H54 (cell line): ENCODE measurements at places on chromosomes 1 and 21.

DNA sequence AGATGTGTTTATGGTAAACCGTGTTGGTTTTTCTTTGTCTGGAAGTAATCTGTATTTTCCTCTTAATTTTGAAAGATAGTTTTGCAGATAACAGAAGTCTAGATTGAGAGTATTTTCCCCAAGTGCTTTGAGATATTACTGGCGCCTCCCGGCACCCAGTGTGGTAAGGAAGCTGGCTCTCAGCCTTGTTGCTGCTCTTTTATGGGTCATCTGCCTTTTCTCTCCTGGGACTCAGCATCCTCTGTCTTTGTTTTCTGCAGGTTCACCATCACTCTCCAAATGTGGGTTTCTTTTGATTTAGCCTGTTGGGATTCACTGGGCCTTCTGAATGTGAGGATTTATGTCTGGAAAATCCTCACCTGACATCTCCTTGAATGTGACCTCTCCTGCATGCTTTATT lies 37.4 kb downstream of the POFUT2 start:
- no peak for DNase-seq

DNA sequence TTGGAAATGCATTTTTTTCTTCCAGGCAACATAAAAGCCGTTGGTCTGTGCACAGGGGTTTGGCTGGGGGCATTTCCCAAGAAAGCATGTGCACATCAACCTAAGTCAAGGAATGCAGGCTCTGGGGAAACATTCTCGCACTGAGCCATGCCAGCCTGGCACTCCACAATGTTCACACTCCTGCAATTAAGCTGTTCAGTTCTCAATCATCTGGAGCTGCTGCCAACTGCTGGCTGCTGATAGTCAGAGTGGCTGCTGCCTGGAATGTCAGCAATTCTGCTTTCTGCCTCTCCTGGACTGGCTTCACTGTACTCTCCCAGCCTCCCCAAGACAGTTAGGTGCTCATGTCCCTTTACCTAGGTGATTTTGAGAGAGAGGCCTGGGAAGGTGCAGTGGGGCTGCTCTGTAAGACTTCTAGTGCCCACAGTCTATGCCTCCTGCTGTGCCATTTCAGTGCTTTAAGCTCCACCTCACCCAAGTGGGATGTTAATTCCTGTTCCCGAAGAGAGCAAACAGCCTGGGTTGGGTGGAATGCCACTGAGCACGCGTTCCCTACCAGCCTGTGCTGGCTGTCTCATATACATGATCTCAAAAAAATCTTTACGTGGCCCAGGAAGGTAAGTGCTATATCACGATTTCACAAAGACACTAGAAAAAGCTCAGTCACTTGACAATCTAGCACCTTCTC lies 131.7 kb downstream of the BRINP2 start:
- no peak for DNase-seq

DNA sequence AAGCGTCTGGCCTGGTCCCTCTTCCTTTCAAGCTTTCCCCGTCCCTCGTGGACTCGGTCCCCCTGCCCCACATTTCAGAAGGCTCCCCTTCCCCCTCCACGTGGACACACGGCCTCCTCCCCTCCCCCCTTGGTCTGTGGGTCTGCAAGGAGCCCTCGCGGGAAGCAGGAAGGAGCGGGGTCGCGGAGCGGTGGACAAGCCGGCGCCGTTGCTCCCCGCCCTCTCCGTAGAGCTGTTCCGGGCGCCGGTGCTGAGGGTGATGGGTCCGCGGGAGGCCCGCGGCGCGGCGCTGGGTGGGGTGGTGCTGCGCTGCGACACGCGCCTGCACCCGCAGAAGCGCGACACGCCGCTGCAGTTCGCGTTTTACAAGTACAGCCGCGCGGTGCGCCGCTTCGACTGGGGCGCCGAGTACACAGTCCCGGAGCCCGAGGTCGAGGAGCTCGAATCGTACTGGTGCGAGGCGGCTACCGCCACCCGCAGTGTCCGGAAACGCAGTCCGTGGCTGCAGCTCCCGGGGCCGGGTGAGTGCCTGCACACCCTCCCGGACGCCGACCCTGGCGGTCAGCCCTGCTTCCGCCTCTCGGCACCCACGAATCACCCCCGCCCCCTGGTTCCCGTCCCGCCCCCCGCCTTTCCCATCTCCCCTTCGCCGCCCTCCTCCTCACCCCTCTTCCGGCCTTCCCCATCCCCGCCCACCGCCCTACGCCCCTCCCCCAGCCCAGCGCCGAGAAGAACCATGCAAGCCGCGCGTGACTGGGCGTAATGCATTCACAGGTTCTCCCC lies 5.3 kb downstream of the FCRLB start:
- DNase-seq = peak; percentile 76

- DNase-seq = no peak
These were observed 3.8 kb downstream of the DNALI1 start for GRCh38 chr1:37560401-37561132.

GRCh38 chr1:238063454-238063853 lies 172.7 kb upstream of the ZP4 start:
- DNase-seq = peak; percentile 13

DNA sequence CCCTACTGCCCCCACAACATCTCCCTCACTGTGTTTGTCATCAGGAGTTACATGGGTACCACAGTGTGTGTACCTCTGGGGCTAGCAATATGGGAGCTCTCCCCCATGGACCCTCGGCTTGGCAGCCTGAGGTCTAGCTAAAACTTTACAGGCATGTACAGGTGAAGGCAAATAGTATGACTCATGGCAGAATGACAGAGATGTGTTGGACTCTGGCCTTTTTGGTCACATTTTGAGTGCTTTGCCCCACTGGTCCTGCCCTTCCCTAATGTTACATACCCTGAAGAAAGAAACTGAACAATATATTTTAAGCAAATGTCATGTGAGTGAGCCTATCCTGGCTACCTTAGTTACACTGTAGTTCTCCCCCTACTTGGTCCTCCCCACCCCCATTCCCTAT lies 124.0 kb downstream of the NGF start:
- DNase-seq = no peak

DNA sequence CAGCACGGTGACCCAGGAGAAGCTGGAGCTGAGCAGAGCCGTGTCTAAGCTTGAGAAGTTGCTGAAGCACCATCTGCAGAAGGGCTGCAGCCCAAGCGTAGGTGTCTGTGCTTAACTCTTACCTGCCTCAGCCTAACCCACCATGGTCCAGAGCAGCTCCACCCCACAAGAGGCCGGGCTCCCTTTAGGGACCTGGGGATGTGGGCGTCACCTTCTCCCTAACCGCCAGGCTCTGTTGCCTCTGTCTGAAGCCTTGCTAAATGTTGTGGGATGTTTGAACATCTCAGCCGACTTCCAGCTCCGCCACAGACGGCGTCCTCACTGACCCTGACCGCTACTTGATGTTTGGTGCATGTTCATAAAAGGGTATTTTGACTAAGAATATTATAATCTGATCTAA lies 20.4 kb upstream of the DIP2A start:
- DNase-seq = no peak

GRCh38 chr1:26791626-26792025 lies 3.9 kb downstream of the PIGV start:
- DNase-seq = no peak

GRCh38 chr21:38504066-38504465 lies 5.8 kb upstream of the ERG start:
- no peak for DNase-seq

DNA sequence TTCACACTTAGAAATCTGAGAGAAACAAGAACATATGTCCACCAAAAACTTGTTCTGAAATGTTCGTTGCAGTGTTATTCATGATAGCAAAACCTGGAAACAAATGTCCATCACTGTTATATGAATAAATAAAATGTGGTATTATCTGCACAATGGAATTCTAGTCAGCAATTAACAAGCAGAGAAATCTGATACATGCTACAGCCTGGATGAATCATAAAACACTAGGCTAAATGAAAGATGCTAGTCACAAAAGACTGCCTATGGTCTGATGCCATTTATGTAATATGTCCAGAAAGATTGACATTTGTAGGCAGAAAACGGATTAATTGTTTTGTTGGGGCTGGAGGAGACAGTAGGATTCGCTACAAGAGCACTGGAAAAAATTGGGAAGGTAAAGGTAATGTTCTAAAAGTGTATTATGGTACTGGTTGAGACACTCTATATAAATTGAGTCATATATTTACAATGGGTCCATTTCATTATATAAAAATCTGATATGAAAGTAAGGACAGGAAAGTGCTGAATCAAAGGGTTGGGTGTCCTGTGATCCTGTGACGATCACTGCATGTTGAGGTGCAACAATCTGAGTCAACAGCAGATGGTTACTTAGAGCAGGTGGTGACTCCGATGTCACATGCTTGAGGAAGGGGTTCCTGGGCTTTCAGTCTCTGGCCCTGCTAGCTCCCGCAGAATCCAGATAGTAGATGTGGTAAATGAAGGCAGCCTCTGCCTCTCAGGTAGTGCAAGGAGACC lies 102.1 kb upstream of the NBPF4 start:
- DNase-seq = no peak

DNA sequence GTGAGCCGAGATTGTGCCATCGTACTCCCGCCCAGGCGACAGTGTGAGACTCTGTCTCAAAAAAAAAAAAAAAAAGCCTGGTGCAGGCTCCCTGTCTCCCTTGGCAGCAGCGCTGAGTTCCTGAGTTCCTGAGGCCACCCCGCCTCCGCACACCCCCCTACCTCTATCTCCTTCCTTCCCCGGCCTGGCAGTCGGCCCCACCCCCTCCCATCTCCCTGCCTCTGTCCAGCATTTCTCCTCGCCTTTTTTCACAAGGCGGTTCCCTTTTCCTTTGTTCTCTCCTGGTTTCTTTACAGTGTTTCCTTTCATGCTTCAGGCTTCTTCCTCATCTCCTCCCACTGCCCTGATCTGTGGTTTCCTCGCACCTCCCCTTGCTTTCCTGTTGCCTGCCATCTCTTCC lies 2.7 kb downstream of the RORC start:
- no peak for DNase-seq

DNA sequence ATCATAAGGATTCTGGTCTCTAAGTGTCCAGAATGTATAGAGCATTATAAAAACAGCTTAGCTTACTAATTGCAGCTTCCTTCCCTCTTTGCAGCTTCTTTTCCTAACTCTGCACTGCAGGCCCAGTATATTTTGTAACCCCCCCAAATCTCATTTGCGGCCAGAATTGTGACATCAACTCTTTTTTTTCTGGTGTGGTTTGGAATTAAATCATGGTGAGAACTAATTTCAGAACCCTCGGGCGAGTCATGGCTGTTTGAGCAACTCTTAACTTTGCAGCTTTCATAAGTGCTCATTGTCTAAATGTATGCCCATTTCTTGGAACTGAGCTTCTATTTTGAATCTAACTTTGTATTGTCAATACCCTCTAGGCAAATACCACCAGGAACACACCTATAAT lies 187.4 kb downstream of the CYYR1 start:
- no peak for DNase-seq

DNA sequence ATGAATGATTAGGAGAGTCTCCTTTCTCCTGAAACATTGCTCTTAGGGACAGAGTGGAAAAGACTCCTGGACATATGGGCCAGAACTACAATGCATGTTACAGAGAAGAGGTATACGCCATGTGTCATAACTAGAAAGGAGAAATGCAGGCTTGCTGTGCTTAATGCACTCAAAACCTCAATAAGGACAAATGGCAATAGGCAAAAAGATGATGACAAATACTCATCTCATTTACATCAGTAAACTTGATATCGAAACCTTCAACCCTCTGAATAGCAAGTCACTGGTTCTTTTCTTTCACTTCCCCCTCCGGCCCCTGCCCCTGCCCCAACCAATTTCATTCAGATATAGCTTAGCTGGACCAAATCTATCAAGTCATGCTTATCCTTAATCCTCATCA lies 1.9 kb upstream of the GPR88 start:
- DNase-seq = no peak

DNA sequence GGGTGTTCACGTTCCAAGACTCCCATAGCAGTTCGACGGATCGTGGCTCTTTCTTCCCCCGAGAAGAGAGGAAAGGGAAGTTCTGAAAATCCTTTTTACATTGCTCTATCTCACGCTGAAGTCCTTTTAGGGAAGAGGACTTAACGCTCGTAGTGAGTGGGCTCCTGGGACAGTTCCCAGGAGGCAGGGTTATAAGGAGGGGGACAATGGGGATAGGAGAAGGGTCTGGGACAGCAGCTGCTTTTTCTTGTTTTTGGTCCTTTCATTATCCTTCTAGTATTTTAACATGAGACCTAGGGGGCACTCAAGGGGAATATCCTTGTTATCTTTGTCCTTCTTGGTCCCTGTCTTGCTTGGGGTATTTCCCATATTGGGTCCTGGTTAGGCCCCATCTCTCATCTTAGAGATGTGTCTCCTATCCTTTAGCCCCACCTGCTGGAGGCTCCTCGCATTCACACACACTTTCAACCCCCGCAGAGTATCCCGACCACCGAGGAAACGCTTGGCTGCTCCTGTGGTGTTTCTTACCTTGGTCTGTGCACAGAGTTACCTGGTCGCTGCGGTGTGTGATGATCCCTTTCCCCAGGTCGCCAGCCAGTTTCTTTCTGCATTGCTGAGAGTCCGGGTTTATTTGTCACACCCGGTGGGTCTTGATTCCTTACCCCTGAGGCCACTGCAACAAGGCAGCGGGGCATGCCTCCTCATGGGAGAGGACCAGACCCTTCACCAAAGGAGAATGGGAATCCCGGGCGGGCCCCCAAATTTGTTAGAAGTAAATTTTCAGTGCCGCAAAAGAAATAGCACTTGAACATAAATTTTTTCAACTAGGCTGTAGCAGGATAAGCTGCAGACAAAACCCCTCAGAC lies 29.7 kb downstream of the SCCPDH start:
- peak; percentile 20 for DNase-seq

DNA sequence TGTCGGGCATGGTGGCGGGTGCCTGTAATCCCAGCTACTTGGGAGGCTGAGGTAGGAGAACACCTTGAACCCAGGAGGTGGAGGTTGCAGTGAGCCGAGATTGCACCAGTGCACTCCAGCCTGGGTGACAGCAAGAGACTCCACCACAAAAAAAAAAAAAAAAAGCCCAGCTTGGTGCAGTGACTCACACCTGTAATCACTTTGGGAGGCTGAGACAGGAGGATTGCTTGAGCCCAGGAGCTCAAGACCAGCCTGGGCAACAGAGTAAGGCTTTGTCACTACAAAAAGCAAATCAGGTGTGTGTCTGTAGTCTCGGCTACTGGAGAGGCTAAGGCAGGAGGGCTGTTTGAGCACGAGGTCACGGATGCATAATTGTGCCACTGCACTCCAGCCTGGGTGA lies 5.0 kb upstream of the H6PD start:
- no peak for DNase-seq

GRCh38 chr21:44298301-44298700 lies 1.6 kb upstream of the PFKL start:
- DNase-seq = no peak

- no peak for DNase-seq
These were observed 42.9 kb downstream of the RCAN1 start for GRCh38 chr21:34571994-34572393.

GRCh38 chr1:172450524-172450885 lies 6.6 kb upstream of the PIGC start:
- no peak for DNase-seq

GRCh38 chr21:45164838-45165237 lies 90.5 kb downstream of the ADARB1 start:
- no peak for DNase-seq

DNA sequence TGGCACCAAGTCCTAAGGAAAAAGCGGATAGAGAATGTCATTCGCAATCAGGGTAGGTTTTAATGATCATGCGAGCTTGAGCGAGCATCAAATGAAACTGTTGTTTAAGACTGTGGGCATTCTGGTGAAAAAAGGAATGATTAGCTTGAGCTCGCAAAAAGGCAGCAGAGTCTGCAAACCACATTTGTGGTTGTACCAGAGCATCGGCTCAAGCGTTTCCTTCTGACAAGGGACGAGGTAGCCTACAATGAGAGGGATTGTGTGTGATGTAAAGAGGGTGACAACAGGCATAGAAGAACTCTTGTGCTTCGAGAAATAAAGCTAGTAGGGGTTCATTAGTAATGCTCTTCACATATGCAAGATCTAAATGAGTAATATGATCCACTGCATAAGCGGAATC lies 11.1 kb upstream of the CD48 start:
- no peak for DNase-seq

GRCh38 chr1:3080053-3080955 lies 11.3 kb downstream of the PRDM16 start:
- no peak for DNase-seq
